Osteocyte (in vitro differentiated cells): ENCODE measurements at places on chromosomes 4 and X. TPM values are rescaled to one million over a fixed set of nuclear protein-coding genes. Genes with fewer than 3 reads are reported as not detected.

- no peaks in the 10 kb centered on the region for H3K36me3 ChIP-seq
- H3K27ac ChIP-seq = no peak overlapping the region
- DNase-seq = no peak
- peaks cover 6% of the 10 kb centered on the region for H3K4me1 ChIP-seq
- peaks cover 11% of the 10 kb centered on the region for H3K27me3 ChIP-seq
- no peak overlapping the region for H3K4me3 ChIP-seq
Observed at GRCh38 chr4:52250154-52250553, 199.1 kb downstream of the SPATA18 start.

Gene PHKA1
- 1.9 and 2.6 TPM in 2 replicates for total RNA-seq

- H3K27ac ChIP-seq = no peak overlapping the region
- no peaks in the 10 kb centered on the region for H3K36me3 ChIP-seq
- H3K27me3 ChIP-seq = no peaks in the 10 kb centered on the region
- no peak for DNase-seq
- no peak overlapping the region for H3K4me3 ChIP-seq
Observed at GRCh38 chr4:28462766-28463700, 1602.4 kb downstream of the STIM2 start.

- peaks cover 15% of the 10 kb centered on the region for H3K4me1 ChIP-seq
- H3K36me3 ChIP-seq = peaks cover 16% of the 10 kb centered on the region
- H3K27me3 ChIP-seq = no peaks in the 10 kb centered on the region
- no peak for DNase-seq
- H3K27ac ChIP-seq = no peak overlapping the region
- H3K4me3 ChIP-seq = no peak overlapping the region
Observed at GRCh38 chr4:153564630-153565525, 98.7 kb downstream of the TMEM131L start.
